ENCODE measurements at places on chromosomes 6 and 20. TPM values are rescaled to one million over a fixed set of nuclear protein-coding genes. Genes with fewer than 3 reads are reported as not detected.

The MATN4 gene
- polyA plus RNA-seq = not detected

The MARCKS gene
- 18.1 TPM for polyA plus RNA-seq

The KHDC1 gene
- 1.7 TPM for polyA plus RNA-seq

The TCP11 gene
- polyA plus RNA-seq = 0.03 TPM

The SCRT2 gene
- polyA plus RNA-seq = not detected

The HLA-A gene
- polyA plus RNA-seq = 844 TPM

The SAMD5 gene
- 2.2 TPM for polyA plus RNA-seq

The RCAN2 gene
- polyA plus RNA-seq = 3.1 TPM

The EPPIN gene
- polyA plus RNA-seq = not detected

The CEP250 gene
- polyA plus RNA-seq = 11.4 TPM

The KCNK15 gene
- polyA plus RNA-seq = not detected

GRCh38 chr6:80165143-80165542 is 58.7 kb downstream of the BCKDHB start:
- no peaks in the 10 kb centered on the region for H3K27me3 ChIP-seq
- H3K4me3 ChIP-seq = no peak overlapping the region
- no peaks in the 10 kb centered on the region for H3K4me1 ChIP-seq
- H3K36me3 ChIP-seq = peaks cover 4% of the 10 kb centered on the region
- DNase-seq = no peak

- peaks cover 5% of the 10 kb centered on the region for H3K36me3 ChIP-seq
- H3K27me3 ChIP-seq = no peaks in the 10 kb centered on the region
- DNase-seq = no peak
- H3K27ac ChIP-seq = no peak overlapping the region
- no peak overlapping the region for H3K4me3 ChIP-seq
Observed at GRCh38 chr6:147522597-147522996, 14.1 kb downstream of the SAMD5 start.

DNA sequence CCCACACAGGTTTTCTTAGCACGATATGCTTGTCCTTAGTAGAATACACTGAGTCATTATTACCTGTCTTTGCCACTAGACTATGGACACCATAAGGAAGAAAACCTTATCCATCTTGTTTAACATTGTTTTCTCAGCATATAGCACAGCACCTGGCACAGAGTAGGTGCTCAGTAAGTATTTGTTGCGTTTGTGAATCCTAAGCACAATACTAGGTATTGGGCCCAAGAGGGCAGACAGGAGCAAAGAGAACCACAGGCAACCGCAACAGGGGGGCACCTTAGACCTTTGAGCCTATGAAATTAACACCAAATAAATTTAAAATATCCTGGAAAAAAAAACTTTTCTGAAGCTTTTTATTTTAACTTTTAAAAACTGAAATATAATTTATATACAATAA is 3.7 kb upstream of the NCOA6 start:
- no peak overlapping the region for H3K4me3 ChIP-seq
- no peaks in the 10 kb centered on the region for H3K27me3 ChIP-seq
- no peaks in the 10 kb centered on the region for H3K36me3 ChIP-seq
- H3K4me1 ChIP-seq = no peaks in the 10 kb centered on the region
- no peak for DNase-seq

DNA sequence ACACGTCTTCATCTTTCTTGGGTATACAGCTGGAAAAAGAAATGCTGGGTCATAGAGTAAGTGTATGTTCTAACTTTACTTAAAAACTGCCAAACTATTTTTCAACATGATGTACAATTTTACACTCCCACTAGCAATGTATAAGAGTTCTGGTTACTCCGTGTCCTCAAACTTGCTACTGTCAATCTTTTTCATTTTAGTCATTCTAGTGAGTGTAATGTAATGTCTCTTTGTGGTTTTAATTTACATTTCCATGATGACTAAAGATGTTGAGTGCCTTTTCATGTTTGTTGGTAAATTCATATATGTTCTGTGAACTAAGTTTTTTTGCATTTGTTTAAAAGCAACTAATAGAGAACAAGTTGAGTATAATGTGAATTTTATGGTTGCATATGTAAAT is 43.9 kb downstream of the ATG5 start:
- H3K36me3 ChIP-seq = peaks cover 6% of the 10 kb centered on the region
- no peak overlapping the region for H3K4me3 ChIP-seq
- no peaks in the 10 kb centered on the region for H3K27me3 ChIP-seq
- DNase-seq = no peak
- H3K4me1 ChIP-seq = no peaks in the 10 kb centered on the region
- no peak overlapping the region for H3K27ac ChIP-seq

DNA sequence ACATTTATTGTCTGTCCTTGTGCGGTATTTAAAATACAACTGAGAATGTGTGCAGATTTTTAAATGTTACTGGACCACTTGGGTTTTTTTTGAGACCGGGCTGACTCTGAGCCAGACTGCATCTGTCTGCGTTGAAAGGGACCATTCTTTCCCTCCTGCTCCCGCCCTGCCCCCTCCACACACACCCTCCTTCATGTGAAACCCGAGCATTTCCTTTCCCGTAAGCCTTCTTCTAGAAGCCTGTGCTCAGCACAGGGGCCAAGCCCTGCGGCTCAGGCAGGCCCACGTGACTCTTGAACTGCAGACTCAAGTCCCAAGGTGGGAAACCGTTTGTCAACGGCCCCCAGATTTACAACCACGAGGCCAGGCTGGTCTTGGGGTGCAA is 82.7 kb upstream of the FOXC1 start:
- DNase-seq = peak; percentile 14
- H3K36me3 ChIP-seq = no peaks in the 10 kb centered on the region
- H3K27me3 ChIP-seq = peaks cover 22% of the 10 kb centered on the region

GRCh38 chr6:138724015-138724414 is 49.6 kb upstream of the CCDC28A start:
- no peaks in the 10 kb centered on the region for H3K36me3 ChIP-seq
- H3K27ac ChIP-seq = no peak overlapping the region
- peaks cover 4% of the 10 kb centered on the region for H3K4me1 ChIP-seq

- no peaks in the 10 kb centered on the region for H3K36me3 ChIP-seq
- H3K27me3 ChIP-seq = no peaks in the 10 kb centered on the region
- no peak overlapping the region for H3K27ac ChIP-seq
- no peak overlapping the region for H3K4me3 ChIP-seq
- no peaks in the 10 kb centered on the region for H3K4me1 ChIP-seq
Observed at GRCh38 chr20:19692685-19693119, 65.4 kb upstream of the RIN2 start.

GRCh38 chr6:13485303-13485702 is 2.1 kb downstream of the GFOD1 start:
- H3K27me3 ChIP-seq = no peaks in the 10 kb centered on the region
- no peaks in the 10 kb centered on the region for H3K36me3 ChIP-seq
- DNase-seq = no peak
- H3K27ac ChIP-seq = no peak overlapping the region

DNA sequence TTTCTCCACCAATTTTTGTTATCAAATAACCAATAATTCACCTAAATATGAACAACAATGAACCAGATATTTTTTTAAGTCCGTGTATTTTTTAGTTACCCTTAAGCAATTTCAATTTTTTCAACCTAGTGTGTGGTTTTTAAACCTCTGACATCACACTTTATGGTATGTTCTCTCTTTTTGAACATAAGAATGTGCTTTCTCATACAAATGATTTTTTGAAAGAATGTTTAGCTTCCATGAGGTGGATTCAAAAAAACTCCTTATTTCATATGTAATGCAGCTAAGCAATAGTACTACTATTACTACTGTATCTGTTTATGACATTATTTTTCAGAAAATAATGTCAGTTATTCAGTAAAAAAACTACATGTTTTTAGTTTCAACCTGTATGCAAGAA is 19.4 kb upstream of the MEI4 start:
- H3K27ac ChIP-seq = no peak overlapping the region
- H3K4me3 ChIP-seq = no peak overlapping the region
- DNase-seq = no peak

GRCh38 chr6:126804332-126805064 is 314.0 kb upstream of the RSPO3 start:
- H3K27me3 ChIP-seq = peaks cover 2% of the 10 kb centered on the region
- DNase-seq = peak; percentile 20
- no peaks in the 10 kb centered on the region for H3K36me3 ChIP-seq
- no peaks in the 10 kb centered on the region for H3K4me1 ChIP-seq
- no peak overlapping the region for H3K4me3 ChIP-seq

DNA sequence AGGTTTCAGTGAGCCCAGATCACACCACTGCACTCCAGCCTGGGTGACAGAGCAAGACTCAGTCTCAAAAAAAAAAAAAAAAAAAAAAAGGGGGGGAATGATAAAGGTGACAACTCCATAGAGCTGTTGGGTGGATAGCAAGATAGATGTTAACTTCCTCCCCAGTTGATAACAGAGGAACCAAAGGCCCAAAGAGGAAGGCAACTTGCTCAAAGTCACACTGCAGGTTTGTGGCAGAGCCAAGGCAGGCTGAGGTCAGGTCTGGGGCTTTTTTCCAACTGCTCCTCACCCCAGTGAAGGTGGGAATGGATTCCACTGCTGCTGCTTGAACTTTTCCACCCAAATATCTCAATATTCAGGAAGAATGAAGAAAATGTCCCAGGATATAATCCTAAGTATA is 26.7 kb downstream of the HCK start:
- DNase-seq = no peak
- H3K27ac ChIP-seq = no peak overlapping the region
- no peaks in the 10 kb centered on the region for H3K36me3 ChIP-seq
- H3K4me3 ChIP-seq = no peak overlapping the region

GRCh38 chr6:45969883-45970282 is 45.8 kb downstream of the CLIC5 start:
- DNase-seq = no peak
- H3K27ac ChIP-seq = no peak overlapping the region
- H3K4me3 ChIP-seq = no peak overlapping the region
- no peaks in the 10 kb centered on the region for H3K27me3 ChIP-seq

GRCh38 chr6:45421709-45422502 is 44.2 kb upstream of the SUPT3H start:
- peaks cover 3% of the 10 kb centered on the region for H3K27me3 ChIP-seq
- H3K4me1 ChIP-seq = no peaks in the 10 kb centered on the region
- H3K27ac ChIP-seq = peak overlapping the region; percentile 61
- H3K4me3 ChIP-seq = peak overlapping the region; percentile 59
- peak; percentile 15 for DNase-seq
- no peaks in the 10 kb centered on the region for H3K36me3 ChIP-seq

DNA sequence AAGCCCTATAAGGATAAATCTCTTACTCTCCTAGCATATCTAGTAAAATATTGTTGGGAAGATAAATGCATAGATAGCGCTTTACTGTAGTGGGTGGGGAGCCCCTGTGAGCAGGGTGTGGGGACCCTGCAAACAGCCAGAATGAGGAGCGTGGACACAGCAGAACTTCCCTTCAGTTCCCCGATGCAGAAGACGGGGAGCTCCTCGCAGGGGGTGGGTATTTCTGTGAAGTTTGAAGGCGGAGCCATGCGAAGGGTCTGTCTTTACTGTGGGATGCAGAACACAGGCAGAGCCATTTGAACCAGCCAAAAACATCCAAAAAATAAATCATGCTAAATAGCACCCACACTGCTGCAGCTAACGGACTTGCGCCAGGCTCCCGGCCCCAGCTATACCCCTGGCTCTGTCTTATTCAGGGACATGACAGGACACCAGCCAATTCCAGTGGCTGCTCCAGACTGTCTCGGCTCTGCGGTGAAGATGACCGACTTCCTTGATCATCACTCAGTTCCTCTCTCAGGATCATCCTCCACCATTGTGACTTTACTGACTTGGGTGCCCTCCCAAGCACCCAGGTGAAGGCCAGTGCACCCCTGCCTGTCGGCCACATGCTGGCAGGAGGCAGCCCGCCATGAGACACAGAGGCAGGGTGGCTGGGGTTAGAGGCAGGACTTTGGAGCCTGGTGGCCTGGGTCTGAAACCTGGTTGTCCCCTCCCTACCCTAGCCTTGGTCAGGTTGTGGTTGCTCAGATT is 134.5 kb downstream of the SMOC2 start:
- peaks cover 7% of the 10 kb centered on the region for H3K4me1 ChIP-seq
- H3K36me3 ChIP-seq = no peaks in the 10 kb centered on the region
- no peaks in the 10 kb centered on the region for H3K27me3 ChIP-seq
- H3K27ac ChIP-seq = no peak overlapping the region
- DNase-seq = no peak
- H3K4me3 ChIP-seq = no peak overlapping the region

- no peak for DNase-seq
- H3K27ac ChIP-seq = no peak overlapping the region
- H3K4me3 ChIP-seq = no peak overlapping the region
- no peaks in the 10 kb centered on the region for H3K4me1 ChIP-seq
Observed at GRCh38 chr6:82584194-82584695, 220.6 kb downstream of the TPBG start.

GRCh38 chr6:132235596-132236280 is 165.5 kb downstream of the MOXD1 start:
- no peaks in the 10 kb centered on the region for H3K27me3 ChIP-seq
- no peak overlapping the region for H3K4me3 ChIP-seq
- no peaks in the 10 kb centered on the region for H3K4me1 ChIP-seq
- H3K27ac ChIP-seq = no peak overlapping the region
- no peak for DNase-seq

DNA sequence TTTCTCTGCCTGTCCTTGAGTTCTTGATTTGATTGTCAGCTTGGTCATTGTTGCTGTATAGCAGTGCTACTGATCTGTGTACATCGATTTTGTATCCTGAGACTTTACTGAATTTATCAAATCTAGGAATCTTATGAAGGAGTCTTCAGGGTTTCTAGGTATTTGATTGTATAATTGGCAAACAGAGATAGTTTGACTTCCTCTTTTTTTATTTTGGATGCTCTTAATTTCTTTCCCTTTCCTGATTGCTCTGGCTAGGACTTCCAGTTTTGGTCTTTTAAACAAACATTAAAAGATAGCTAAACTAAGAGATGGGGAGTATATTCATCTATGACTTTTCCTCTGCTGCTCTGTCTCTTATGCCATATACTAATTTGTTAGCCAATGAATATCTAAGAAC is 62.4 kb downstream of the NCOA7 start:
- no peak overlapping the region for H3K27ac ChIP-seq
- H3K36me3 ChIP-seq = peaks cover 10% of the 10 kb centered on the region
- H3K27me3 ChIP-seq = no peaks in the 10 kb centered on the region
- H3K4me1 ChIP-seq = no peaks in the 10 kb centered on the region
- no peak overlapping the region for H3K4me3 ChIP-seq

GRCh38 chr20:38115896-38116295 is 49.2 kb downstream of the TGM2 start:
- no peak overlapping the region for H3K27ac ChIP-seq
- no peaks in the 10 kb centered on the region for H3K27me3 ChIP-seq
- H3K4me3 ChIP-seq = no peak overlapping the region
- H3K4me1 ChIP-seq = peaks cover 3% of the 10 kb centered on the region

- peaks cover 6% of the 10 kb centered on the region for H3K4me1 ChIP-seq
- no peaks in the 10 kb centered on the region for H3K27me3 ChIP-seq
- no peaks in the 10 kb centered on the region for H3K36me3 ChIP-seq
Observed at GRCh38 chr6:134247231-134247833, 70.6 kb downstream of the SGK1 start.

DNA sequence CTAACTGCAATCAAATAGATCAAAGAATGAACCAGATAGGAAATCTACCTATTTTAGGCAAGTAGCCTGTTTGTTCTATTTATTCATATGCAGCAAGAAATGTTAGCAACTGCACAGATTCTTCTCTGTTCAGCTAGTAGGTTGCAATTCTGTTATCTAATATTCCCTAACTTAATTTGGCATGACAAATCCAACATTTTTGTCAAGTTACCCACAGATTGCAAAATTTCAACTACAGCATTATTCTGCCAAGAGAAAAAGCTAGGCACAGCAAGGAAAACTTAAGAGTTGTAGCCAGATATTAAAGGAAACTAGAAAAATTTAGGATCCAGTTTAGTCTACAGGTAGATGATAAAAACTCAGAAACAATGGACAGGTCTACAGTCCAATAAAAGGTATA is 104.4 kb upstream of the SYNCRIP start:
- no peaks in the 10 kb centered on the region for H3K4me1 ChIP-seq
- no peak overlapping the region for H3K27ac ChIP-seq
- no peaks in the 10 kb centered on the region for H3K27me3 ChIP-seq

- no peaks in the 10 kb centered on the region for H3K4me1 ChIP-seq
- H3K27me3 ChIP-seq = no peaks in the 10 kb centered on the region
- no peak overlapping the region for H3K27ac ChIP-seq
- no peaks in the 10 kb centered on the region for H3K36me3 ChIP-seq
Observed at GRCh38 chr20:40938020-40938419, 90.6 kb upstream of the TOP1 start.
